ENCODE measurements at places on chromosomes 13 and 19. TPM values are rescaled to one million over a fixed set of nuclear protein-coding genes. Genes with fewer than 3 reads are reported as not detected.

FLT3LG gene
- total RNA-seq: 5.4 TPM

C19orf67 gene
- total RNA-seq: 0.27 TPM

LAIR1 gene
- total RNA-seq: not detected

COL4A1 gene
- total RNA-seq: 43.7 TPM

DNA sequence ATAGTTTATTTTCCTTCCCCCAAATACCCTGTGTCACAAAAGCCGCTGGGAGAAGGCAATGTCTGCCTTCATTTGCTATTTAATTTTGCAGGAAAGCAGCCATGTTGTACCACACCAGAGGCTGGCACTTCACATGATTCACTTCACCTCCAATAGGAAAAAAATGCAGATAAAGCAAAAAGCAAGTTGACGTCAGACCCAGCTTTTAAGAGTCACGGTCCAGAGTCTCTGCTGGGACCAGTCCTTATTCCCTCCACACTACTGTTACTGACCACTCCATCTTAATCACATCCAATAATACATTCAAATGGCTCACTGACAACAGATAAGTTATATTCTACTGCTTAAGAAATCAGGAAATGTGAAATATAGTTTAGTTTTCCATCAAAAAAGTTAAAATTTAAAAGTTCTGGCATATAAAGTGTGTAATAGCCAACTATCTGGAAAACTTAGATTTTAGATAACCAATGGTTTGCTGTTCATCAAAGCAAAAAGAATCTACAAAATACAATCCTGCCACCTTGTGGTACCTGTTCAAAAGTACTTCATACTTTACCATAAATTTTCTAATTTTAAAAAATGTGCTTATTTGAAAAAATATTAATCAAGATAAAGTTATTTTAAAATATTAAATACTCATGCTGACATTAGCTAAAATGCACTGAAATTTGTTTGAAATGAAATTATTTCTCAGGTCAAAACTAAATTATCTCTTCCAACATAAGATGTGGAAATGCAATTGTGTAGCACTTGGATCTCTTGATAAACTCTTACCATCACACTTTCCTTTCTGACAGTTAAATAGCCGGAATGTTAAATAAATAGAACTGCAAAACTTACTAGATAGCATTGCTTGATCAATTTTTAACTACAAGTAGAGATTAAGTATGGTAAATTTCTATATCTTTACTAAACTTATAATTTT lies 97.3 kb downstream of the SERP2 start:
- peak; percentile 58 for DNase-seq

DNA sequence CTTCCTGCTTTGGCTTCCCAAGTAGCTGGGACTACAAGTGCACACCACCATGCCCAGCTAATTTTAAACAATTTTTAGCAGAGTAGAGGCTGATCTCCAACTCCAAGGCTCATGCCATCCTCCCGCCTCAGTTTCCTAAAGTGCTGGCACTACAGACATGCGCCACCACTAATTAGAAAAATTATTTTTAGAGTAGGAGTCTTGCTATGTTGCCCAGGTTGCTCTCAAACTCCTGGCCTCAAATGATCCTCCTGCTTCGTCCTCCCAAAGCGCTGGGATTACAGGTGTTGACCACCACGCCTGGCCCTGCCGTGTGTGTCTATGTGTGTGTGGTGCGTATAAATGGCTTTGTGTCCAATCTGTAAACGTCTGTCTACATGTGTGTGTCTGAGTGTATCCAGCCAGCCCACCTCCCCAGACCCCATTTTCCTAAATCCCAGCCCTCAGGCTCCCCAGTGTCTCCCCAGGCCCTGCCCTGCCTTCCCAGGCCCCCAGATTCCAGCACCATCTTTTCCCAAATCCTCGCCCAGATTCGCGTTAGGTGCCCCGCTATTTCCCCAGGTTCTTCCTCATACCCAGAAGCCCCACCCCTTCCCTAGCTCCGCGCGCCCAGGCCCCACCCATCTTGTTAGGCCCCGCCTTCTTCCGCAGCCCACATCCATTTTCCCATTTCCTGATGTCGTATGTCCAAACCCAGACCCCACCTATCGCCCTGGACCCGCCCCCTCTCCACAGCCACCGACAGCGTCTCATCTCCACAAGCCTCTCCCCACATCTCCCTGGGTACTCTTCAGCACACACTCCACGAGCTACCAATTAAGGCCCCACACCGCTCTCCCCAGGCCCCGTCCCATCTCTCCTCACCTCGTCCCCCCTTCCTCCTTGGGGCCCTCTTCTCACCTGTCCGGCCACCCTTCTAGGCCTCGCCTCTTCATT lies 24.9 kb downstream of the SLC8A2 start:
- DNase-seq: no peak

DNA sequence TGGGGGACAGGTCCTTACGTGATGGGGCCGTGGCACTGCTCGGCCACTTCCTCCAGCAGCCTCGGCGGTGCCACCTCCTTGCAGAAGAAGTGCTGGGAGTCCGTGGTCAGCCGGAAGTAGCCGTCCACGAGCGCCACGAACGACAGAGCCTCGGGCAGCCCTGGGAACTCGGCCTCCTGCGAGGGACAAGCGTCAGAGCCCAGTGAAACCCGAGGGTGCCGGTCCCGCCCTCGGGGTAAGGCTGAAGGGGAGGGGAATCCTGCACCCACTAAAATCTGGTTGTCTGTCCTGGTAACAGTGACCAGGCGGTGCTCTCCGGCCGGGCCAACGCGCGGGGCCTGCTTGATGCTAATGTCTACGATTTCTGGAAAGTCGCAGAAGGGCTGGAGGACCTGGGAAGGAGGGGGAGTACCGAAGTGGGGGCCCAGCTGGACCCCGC lies 6.4 kb downstream of the JAK3 start:
- no peak for DNase-seq

GRCh38 chr19:39679791-39680168 lies 24.1 kb downstream of the LGALS16 start:
- no peak for DNase-seq

GRCh38 chr19:41225238-41226052 lies 6.4 kb downstream of the AXL start:
- peak; percentile 99 for DNase-seq

- no peak for DNase-seq
Observed at GRCh38 chr19:51181913-51182419, 39.9 kb downstream of the SIGLEC7 start.

DNA sequence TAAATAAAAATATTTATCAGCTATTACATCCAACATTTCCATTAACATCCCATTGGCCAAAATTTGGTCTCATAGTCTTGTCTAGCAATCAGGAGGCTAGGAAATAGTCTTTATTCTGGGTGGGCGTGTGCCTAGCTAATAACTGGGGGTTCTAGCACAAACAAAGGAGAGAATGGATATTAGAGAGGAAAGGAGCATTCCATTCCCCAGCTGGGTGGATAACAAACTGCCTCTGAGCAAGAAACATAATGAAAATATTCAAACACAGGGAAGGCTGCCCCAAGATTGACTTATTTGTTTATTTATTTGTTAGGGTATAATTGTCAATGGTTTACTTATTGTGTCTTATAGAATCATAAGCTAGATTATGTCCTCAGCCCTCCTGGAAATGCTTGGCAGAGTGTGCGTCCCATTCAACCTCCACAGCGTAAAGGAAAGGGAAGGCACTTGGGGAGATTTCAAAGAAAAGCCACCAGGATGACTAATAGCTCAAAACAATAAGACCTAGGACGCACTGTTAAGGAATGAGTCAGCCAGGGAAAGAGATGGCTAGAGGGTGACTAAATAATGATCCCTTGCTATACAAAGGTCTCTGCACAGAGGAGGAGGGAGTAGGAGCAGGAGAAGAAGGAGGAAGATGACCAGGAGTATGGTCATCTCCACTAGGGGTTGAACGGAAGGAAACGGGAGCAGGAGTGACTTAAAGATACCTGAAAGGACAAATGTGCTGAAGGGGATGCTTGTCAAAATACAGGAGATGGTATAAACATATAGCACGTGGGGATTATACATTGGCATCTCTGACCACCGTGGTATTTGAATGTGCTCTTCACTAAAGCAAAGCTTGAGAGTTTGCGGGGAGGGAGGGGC lies 23.5 kb upstream of the USP12 start:
- DNase-seq: peak; percentile 94

- DNase-seq: no peak
Observed at GRCh38 chr13:111608556-111608955, 288.1 kb downstream of the TEX29 start.

GRCh38 chr13:76717092-76717491 lies 169.1 kb downstream of the KCTD12 start:
- no peak for DNase-seq

DNA sequence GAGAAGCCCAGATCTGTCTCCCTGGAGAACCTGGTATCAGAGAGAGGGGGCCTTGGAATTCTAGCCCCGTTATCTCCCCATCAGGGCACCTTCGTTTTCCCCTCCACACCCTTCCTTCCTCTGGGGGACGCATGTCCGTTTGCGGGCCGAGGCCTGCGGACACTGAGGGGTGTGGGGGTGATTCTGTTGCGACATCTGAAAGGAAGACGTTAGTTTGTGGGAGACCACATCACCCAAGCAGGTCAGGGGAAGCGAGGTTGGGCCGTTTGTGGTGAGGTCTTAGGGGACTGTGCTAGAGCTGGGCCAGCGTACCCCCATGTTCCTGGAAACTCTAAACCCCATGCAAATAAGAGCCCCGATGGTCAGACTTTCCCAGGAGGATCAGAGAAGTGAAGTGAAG lies 3.7 kb upstream of the HSH2D start:
- no peak for DNase-seq

- DNase-seq: no peak
Observed at GRCh38 chr13:94058821-94059360, 420.6 kb downstream of the DCT start.

GRCh38 chr13:93227878-93228642 lies 1.5 kb downstream of the GPC6 start:
- peak; percentile 90 for DNase-seq

DNA sequence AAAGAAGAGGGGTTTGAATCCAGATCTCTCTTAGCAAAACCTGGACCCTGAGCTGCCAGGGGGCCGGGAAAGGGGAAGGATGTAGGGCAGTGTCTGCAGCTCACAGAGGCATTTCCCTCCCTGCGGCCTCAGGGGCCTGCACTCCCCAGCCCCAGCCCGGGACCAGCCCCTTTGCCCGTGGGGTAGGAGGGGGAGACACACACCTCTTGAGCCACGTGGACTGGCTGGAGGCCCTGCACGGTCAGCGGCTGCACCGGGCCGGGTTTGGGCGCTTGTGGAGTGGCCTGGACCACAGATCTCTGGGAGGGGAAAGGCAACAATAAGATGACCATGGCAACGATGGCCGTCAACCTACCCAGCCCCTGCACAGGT lies 26.9 kb downstream of the RFX1 start:
- no peak for DNase-seq

DNA sequence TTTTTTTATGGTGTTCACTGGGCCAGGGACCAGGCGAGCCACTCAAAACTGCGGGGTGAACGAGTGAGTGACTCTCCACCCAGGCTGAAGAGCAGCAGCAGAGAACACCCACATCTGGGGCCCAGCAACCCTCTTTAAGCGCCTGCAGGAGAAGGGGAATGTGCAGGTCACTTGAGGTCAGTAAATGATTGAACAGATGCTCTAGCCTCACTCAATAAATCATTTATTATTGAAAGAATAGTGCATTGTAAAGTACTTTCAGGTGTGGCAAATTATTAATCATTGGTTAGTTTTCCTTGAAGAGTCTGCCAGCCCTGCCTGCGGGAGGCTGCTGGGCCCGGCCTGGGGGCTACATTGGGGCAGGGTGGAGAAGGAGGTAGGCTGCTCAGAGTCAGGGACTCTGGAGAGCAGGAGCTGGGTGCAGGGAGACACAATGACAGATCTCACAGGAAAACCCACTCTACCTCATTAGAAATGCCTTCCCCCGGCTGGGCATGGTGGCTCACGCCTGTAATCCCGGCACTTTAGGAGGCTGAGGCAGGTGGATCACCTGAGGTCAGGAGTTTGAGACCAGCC lies 42.5 kb downstream of the ABCC4 start:
- DNase-seq: no peak

DNA sequence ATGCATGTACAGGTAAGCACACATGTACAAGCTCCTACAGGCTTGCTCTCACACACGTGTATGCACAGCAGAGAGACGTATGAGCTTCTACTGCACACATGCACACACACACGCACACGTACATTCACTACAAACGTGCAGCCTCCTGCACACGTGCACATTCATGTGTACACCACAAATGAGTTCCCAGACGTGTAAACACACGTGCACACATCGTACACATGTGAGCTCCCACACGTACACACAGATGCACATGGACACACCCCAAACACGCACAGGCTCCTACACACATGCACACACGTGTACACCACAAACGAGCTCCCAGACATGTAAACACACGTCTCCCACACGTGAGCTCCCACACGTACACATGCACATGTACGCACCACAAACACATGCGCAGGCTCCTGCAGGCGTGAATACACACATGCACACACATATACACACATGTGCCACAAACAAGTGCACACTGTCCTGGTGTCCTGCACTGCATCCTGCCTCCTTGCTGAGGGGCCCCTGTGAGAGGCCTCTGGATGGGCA lies 83.7 kb upstream of the MCF2L start:
- no peak for DNase-seq

GRCh38 chr13:49108196-49108595 lies 111.9 kb upstream of the MLNR start:
- DNase-seq: no peak
